ENCODE measurements at places on chromosomes 6 and 20.

DNA sequence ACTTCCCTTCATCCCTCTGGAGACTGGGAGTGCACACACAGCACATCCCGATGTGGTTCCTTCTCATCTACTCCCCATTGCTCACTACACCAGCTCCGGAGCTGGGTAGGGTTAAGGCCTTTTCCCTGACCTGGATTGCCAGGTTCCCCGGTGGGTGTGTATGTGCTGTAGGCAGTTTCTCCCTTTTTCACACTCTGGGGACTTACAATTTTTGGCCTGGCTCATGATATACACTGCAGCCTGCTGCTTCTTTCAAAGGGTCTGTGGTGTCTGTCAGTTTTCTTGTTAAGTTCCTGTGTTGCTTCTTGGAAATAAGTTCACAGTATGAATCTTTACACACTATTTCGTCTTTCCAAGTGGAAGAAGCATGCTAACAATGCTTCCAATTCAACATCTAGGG is 405.5 kb downstream of the UTRN start:
- DNase-seq = no peak

DNA sequence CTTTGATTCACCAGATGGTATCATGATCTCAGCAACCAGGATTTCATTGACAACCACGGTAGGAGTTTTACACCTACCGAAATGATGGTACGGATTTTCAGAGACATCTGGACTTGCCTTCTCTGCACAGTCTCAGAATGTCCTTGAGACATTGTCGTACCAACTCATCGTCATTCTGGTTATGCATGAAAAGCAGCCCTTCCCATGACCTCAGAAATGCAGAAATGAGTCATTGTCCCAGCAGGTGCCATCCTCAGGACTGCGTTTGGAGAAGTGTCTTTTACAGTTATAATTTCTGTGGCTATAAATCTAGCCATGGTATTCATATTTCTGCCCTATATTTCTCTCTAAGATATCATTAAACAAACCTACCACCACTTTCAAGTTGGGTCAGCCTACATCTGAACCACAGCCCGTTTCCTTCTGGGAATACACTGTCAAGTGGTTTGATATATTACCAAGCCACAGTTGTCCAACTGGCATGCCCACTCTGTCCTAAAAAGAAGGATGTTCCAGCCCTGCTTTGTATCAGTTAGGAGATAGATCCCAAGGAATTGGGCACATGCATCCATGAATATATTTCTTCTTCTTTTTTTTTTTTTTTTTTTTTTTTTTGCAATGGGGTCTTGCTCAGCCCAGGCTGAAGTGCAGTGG is 7.5 kb upstream of the BFSP1 start:
- DNase-seq = no peak

DNA sequence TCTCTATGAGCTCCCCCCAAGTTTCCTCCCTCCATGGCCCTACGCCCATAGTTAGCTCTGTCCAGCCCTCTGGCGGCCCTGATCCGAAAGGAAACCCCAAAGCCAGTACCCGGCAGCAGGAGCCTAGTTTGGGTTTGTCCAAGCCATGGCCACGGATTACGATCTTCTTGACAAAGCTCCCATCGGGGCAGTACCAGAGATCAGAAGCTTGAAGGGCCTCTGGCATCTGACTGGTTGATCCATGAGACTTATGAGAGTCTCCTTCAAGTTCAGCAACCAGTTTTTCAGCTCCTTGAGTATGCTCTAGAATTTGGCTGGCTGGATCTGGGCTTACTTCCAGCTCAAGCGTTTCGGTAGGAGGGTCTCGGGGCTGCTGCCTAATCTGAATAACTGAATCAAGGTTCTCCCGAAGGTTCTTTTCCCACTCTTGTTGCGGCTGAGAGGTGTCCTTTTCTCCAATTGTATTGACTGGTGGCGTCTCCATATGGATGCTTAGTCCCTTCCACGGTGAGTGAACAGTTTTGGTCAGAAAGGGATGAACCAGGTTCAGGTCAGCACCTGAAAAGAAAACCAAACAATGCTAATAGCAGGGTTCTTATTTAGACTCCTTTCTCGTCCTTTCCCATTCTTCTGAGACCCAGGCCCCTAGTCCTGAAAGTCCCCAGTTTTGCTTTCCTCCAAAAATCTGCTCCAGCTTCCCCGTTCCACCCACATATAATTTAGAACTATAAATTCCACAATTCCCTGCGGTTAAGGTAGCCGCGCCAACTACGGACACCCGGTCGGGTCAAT is 595 bp downstream of the FKBPL start:
- DNase-seq = no peak

DNA sequence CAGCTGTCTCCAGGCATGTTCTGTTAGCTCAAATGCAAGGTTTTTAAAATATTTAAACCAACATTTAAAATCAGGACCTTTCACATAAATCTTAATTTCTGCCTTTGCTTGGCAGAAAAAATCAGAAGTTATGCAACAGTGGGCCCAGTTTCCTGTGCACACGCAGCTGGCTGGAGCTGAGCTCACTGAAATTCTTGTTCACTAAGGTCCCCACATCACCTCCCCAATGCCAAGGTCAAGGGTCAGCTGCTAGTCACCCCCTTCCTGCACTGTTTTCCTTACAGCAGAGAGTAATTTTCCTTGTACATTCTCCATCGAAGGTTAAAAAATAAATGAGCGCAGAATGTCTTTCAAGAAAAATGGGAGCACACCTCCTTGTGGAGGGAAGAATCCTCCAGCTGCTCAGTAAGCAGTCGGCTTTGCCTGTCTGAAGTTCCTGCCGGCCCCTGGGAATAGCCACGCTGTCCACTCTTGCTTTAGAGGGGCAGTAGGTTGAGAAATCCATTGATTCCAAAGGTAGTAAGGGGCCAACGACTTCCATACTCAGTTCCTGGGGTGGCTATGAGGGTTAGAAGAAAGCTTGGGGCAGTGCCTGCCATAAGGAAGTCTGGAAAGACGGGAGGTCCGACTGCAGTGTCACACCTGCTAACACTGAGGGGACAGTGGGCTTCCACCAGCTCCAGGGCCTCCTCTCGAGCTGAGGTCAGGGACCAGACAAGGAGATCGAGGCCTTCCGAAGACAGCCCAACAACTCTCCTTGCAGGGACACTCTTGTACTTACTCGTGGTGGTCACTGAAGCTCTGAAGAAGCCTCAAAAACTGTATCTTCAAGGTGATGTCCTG is 56.8 kb downstream of the MYH7B start:
- peak; percentile 8 for DNase-seq

DNA sequence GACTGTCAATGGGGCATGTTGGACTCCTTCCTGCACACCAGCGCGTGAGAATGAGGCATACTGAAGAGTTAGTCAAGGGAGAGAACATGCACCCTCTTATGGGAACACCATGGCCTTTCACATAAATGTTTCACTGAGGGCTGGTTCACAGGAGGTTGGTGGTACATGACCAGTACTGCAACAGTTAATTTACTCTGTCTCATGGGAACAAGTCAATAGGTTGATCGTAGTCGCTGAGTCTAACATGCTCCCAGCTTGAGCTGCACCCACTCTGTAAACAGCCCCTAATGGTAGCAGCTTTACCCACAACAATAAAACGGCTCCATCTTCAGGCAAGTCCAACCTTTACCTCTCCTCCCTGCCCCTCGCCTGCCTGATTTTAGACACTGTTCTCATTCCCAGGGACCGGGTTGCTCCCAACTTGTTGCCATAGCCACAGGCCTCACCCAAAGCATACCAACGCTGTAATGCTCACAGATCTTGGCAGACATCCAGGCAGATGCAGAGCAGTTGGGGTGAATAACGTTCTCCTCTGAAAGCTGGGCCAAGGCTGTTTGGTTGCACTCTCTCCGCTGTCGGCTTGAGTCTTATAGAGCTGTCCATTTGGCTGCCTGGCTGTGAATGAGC is 111.3 kb downstream of the LY86 start:
- DNase-seq = peak; percentile 90

- DNase-seq = no peak
Measured at GRCh38 chr20:58670102-58670501, 19.0 kb downstream of the STX16 start.

- DNase-seq = no peak
Measured at GRCh38 chr20:36066777-36067176, 87.8 kb upstream of the EPB41L1 start.

DNA sequence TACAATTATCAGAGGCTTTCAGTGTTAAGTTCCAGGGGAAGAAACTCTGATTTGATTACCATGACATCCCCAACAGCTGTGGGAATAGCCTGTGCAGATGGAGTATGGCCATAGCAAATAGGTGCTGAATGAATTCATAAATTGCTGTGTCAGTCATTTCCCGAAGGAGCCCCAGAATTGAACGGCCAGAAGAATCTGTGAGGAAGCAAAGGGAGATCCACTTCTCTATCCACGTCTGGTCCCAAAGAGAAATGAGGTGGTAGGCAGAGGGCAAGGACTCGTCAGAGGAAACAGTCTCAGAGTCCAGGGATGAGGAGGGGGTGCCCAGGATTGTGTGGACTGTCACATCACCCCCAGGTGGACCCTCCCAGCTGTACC is 3.1 kb upstream of the TAF8 start:
- DNase-seq = no peak

Measured in left hindlimb (tissue), 1 donor.